Activated T-helper 17 cell treated with anti-CD3 and anti-CD28 coated beads, Interleukin-2, amount 50 U/mL, for 72 hours (primary cell): ENCODE measurements at places on chromosomes 3 and 15.

GRCh38 chr3:107452436-107452835 is 70.3 kb upstream of the BBX start:
- no peak for ATAC-seq

GRCh38 chr15:93418566-93418965 is 329.6 kb upstream of the RGMA start:
- ATAC-seq = no peak

DNA sequence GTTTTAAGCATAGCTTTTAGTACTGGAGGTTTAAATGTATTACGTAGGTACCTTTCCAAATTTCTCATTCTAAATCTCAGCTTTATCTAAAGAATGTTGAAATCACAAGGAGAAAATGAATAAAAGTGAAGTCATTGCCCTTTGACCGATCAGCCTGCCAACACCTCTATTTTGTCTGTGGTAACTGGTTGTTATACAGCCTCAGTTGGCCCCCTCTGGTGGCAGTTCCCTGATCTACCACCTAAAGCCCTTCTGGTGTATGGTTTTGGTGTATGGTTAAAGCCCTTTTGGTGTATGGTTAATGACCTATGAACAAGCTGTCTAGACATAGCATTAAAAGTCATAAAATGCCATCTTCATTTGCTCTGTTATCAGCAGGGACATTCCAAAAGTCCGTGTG is 378.2 kb upstream of the AZI2 start:
- ATAC-seq = no peak

DNA sequence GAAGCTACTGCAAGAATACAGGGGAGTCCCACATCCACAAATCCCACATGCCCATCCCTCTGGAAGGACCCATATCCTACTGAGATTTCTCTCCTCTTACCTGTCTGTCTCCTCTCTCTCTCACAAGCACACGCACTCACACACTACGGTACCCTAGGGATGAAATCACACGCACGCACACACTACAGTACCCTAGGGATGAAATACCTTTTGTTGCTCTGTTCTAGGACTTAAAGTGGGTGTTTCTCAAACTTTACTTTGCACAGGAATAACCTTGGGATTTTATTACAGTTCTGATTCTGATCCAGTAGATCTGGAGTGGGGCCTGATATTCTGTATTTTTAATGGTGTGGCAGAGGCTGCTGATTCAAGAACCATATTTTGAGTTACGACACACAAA is 622.2 kb upstream of the ZNF385D start:
- ATAC-seq = no peak

DNA sequence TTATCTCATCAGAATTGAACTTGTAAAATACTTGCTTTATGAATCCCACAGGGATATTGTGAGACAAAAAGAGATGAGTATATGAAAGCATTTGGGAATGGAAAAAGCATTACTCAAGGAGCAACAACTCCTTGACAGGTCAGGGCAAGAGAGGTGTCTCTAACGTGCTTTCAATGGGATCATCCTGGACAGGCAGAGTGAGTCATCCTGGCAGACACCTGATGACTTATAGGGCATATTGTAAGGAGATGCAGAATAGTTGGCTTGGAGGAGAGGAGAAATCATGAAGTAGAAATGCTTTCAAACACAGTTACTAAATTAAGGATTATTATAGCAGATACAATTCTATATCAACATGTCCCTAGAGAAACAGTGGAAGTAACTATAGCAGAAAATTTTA is 71.9 kb upstream of the THSD4 start:
- no peak for ATAC-seq

DNA sequence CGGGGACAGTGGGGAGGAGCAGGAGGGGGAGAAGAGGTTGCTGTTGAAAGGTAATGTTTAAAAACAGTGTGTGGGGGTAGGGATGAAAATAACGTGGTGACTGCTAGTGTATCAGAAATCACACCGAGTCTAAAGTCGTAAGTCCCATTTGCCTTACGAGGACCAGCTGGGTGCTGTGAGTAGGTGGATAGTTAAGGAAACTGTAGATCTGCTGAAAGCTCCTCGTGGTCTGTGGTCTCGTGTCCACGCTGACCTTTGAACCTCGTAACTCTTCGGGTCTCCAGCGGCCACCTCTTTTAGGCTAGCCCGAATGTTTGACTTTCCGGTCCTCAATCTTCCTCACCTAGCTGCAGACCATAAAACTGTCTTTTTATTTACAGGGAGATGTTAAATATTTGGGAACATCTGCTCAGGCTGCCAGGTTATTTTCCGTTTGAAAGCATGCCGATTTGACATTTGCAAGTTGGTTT is 29.3 kb upstream of the ST3GAL6 start:
- ATAC-seq = no peak

DNA sequence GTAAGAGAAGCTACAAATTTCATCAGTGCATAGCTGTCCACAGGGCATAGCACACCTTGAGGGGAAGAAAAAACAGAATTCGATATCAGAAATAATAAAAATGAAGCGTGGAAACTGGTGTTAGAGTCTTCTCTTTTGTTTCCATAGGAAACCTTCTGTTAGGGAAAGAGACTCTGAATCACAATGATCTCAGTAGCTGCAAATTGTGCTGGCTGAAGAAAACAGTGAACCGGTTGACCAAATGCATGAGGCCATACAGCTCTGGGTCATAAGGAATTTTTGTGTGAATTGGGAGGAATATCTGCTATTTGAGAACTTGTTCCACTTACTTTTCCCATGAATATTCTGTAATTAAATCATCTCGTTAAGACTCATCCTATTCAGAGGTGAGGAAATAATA is 580.2 kb upstream of the NECTIN3 start:
- ATAC-seq = no peak

DNA sequence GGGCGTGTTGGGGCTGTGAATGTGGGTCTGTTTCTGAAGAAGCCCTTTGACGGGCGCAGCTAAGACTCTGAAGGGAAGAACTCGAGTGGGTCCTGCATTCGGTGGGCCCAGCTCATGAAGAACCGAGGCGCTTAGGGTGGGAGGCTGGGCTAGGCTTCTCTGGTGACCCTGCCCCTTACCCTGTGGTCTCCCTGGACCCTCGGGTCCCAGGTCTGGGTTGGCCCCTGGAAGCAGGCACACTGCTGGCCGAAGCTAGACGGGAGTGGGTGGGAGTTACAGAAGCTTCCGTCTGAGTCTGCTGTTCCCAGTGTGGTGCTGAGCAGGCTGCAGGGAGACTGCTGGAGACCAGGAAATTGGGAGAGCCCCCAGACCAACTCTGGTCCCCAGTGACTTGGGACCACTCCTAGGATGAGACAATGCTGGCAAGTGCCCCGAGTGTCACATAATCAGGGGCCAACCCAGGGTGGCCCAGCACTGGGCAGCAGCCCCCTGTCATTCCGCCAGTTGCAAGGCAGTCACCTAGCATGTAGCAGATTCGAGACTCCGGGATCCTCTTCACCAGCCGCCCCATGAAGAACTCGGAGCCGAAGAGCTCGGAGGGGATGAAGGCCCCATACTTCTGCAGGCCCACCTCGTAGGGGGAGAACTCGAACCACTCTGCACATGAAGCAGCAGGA is 16.7 kb upstream of the EHD4 start:
- ATAC-seq = no peak

DNA sequence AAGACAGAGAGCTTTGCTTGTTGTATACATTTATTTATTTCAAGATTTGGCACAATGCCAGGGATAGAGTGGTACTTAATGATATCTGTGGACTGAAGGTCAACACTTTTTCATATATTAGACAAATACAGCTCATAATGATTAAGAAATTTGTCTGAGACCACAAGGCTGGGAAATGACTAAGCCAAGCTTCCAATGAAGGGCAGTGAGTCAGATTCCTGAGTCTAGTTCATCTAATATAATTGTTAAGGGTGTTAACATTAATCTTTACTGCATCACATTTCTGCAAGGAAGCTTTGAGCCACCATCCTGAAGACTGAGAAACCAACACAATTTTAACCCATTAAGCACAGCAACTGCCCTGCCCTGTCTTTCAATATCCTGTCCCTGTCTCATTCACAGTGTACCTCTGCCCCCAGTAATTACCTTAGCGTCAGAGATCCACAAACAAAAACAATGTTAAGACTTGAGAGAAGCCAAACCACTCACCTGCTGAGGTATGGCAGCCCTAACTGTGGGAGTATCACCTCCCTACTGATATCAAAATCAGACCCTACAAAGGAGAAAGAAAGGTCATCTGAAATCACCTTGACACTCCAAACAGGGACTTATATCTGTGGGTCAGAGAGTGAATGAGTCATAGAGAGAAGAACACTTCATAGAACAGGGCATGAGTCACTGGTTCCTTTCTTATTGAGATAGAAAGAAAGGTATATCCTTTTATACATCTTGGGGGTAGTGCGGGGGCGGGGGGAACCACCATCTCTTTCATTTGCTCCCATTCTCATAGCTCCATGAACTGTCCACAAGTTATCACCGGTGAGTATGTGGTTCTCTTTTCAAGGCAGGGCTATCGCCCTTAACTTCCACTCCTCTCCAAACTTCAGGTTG is 74.7 kb downstream of the MAGI1 start:
- peak; percentile 94 for ATAC-seq

DNA sequence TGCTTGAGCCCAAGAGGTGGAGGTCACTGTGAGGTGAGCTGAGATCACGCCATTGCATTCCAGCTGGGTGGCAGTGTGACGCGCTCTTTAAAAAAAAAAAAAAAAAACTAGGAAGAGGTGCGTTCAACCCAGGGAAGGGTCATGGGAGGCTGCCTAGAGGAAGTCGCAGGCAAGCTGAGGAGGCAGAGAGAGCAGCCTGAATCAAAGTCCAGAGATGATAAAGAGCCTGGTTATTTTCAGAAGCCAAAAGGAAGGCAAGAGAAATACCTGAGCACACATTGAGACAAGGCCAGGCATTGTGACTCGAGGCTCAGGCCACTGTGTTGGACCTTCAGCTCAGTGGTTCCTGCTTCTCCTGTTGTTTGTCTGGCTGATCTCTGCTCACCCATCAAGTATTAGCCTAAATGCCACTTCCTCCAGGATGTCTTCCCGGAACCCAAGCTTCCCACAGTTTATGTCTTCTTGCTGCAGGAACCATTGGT is 16.1 kb upstream of the GCNT3 start:
- no peak for ATAC-seq

DNA sequence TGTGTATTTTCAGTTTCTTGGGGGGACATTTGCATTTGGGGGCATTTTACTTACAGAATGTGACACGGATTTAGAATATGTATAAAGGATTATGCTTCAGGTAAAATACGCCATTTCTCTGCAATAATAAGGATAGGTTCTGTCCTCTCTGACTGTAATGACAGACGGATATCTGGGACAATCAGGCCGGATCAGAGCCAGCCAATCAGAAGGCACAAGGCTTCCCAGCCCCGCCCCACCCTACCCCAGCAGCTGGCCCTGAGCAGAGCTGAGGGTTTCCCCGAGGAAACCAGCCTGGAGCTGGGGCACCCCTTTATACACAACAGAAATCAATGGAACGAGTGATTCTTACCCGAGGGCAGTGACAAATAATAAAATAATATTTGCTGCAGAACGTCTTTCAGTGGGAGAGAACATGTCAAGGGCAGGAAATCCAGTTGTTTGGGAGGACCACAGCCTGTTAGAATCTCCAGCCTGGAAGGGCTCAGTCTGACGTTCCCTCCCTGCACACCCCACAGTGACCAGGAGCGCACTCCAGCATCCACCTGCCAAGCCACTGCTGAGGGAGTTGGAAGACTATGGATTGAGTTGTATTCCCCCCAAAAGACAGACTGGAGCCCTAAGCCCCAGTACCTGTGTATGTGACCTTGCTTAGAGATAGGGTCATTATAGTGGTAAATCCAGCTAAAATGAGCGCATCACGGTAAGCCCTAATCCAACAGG is 30.3 kb upstream of the SEC13 start:
- no peak for ATAC-seq

DNA sequence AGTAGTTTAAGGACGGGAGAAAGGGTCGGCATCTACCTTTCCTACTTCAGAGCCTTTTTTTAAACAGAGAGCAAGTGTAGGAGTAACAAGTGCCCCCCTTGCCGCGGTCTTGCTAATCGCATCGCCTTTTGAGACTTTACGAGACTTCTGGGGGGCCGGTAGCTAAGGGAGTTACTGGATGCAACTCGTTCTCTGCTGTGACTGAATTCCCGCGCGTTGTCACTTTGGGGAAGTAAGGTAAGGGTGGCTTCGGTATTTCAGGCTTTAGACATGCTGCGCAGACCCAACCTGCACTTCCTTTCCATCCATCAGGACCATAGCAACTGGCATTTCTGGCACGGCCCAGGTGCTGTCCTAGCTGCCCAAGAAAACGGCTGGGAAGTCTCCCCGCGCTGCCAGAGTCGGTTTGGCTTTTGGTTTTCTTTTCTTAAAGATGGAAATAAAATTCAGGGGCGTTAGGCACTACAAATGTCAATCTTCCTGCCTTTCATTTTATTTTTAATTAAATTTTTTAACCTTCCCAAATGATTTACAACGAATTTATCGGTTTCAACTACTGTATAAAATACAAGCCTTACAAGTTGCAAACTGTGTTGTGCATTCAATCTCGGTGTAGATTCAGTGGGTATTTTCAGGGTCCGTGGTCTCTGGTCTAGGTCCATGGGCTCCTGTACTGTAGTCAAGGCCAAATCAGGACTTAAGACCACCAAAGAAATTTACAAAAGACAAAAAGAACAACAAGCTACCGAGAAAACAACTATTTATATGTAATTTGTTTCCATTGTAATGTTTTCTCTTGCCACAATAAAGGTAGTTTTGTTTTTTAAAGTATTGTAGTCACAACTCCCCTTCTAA is 3.5 kb downstream of the MECOM start:
- ATAC-seq = no peak

GRCh38 chr3:138450704-138451424 is 16.4 kb downstream of the ESYT3 start:
- no peak for ATAC-seq

GRCh38 chr3:32102289-32102688 is 4.1 kb upstream of the GPD1L start:
- no peak for ATAC-seq

DNA sequence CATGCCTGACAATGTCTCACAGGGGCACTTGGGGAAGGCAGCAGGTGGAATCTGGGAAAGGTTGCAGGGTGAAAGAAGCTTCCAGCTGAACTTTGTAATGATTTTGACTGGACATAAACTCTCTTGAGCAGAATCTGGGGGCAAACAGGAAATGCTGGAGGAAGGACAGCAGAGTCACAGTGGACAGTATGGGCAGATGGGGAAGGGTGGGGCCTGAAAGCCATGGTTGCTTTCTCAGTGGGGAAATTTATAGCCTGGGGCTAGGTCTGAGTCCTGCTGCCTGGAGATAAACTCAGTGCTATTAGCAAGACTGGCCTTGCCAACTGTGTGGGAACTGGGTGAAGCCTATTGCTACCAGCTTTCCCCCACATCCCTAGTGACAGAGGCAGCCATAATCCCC is 203.2 kb downstream of the OSBPL10 start:
- ATAC-seq = no peak

GRCh38 chr3:5197470-5198312 is 10.2 kb downstream of the EDEM1 start:
- ATAC-seq = peak; percentile 58

- ATAC-seq = no peak
Measured at GRCh38 chr15:46344915-46345314, 710.1 kb downstream of the SQOR start.

DNA sequence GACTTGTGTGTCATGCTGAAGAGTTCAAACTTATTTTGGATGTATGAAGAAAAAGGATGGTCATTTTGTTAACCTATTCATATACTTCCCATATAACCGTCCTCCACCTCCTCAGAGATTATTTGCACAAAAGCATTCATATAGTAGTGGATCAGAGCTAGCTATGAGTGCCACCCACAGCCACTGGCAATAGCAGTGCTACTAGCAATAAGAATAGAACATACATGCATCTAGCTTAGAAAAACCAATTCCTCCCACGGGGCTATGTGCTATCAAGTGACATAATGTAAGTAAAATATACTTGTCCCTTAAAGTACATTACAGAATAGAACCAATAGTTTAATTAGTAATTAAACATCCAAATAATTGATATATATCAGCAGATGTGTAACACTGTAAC is 10.3 kb upstream of the ZBED2 start:
- peak; percentile 24 for ATAC-seq
